Activated CD4-positive, alpha-beta T cell treated with anti-CD3 and anti-CD28 coated beads, Interleukin-2, Interleukin-6, amounts not matched to agents 100 ng/mL and 50 ng/mL, durations not matched to agents 16 hours and 8 hours (primary cell): ENCODE measurements at places on chromosomes 6 and 20.
A peak's percentile ranks its signal among the peaks of the same experiment; 100 is the strongest.

DNA sequence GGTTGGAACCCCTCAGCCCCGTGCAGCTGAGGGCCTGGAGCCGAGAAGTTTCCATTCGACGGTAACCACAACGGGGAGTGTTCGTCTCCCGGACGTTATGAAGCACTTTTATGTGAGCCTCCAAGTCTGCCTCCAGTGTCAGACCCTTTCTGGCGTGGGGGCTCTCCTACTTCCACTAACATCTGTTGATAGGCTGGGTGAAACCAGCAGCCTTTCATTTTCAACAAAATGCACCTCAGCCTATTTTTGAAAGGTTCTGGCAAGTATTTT lies 257.4 kb downstream of the THBS2 start:
- DNase-seq, result no peak

- DNase-seq, result no peak
These were observed 9.0 kb downstream of the GNAS-AS1 start for GRCh38 chr20:58841539-58842264.

DNA sequence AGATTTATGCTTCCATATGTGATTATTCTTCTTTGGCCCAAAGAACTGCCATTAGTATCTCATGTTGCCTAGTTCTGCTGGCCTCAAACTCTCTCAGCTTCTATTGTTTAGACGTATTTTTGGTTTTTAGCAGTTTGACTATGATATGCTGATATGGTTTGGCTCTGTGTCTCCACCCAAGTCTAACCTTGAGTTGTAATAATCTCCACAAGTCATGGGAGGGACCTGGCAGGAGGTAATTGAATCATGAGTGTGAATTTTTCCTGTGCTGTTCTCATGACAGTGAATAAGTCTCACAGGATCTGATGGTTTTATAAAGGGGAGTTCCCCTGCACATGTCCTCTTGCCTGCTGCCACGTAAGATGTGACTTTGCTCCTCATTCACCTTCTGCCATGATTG lies 96.7 kb upstream of the ARG1 start:
- no peak for DNase-seq

DNA sequence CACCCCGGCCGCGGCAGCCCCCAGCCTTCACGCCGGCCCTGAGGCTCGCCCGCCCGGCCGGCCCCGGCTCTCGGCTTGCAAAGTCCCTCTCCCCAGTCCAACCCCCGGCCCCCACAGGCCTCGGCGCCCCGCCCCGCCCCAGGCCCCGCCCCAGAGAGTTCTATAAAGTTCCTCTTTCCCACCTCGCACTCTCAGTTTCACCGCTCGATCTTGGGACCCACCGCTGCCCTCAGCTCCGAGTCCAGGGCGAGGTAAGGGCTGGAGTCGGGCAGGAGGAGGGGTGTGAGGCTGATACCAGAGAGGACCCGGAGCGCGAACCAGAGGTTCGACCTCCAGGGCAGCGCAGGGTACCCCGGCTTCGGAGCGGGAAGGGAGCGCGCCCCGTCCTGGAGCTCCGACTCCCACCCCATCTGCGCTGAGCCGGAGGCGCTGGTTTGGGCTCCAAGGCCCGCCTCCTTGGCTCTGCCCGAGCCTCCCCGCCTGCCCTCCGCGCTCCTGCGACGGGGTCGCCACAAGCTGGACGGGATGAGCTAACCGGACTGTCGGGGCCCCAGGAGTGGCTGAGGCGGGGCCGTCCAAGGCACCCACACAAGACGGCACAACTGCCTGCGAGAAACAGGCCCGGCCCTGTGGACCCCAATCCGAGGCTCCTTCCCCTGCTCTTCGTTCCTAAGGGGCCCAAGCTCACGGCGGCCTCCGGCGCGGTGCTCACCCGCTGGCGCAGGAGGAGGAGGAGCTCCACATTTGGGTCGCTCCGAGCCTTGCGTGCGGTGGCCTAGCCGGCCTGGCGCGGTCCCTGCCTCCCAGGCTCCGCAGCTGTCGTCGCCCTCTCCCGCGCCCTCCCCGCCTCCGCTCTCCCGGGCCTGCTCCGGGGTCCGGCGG lies at the start of gene IRF4:
IRF4 (plus strand) TSS at position 194 of the 882 bp plus-strand sequence. CDS start 1,401 bp downstream, outside the sequence.
- DNase-seq, result peak; percentile 89

GRCh38 chr20:24662322-24662721 lies 192.9 kb downstream of the SYNDIG1 start:
- no peak for DNase-seq

- no peak for DNase-seq
These were observed 1.2 kb upstream of the ACAT2 start for GRCh38 chr6:159760602-159761057.

DNA sequence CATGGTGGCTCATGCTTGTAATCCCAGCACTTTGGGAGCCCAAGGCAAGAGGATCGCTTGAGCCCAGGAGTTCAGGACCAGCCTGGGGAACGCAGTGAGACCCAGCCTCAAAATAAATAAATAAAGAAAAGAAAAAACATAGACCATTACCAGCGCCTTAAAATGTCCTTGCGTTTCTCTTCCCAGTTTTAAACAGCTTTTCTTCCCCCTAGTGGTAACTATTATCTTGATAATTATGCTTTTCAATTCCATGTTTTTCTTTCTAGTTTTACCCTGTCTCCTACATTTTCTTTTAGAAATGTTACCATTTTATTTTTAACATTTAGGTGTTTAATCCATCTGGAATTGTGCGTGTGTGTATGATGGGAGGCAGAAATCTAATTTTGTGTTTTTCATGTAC lies 24.4 kb downstream of the DNAH8 start:
- no peak for DNase-seq

GRCh38 chr6:41624621-41625380 lies 13.5 kb upstream of the MDFI start:
- DNase-seq, result no peak

DNA sequence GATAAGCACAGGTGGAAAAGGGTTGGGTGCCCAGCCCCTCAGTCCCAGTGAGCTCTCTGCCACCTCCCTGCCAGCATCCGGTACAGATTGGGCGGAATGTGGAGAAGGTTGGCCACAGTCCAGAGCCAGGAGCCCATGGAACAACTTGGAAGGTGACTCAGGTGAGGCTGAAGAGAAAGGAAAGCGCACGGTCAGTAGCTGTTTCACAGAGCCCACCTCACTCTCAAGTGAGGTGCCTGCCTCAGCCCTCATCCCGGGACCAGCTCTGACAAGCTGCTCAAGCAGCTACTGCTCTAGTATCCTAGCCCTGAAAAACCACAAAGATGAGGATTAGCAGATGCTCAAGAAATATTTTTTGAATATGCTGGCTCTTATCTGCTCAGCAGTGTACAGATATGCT lies 1.1 kb upstream of the MMP24OS start:
- no peak for DNase-seq

- DNase-seq, result no peak
These were observed 71.2 kb upstream of the THBS2 start for GRCh38 chr6:169324656-169325459.

DNA sequence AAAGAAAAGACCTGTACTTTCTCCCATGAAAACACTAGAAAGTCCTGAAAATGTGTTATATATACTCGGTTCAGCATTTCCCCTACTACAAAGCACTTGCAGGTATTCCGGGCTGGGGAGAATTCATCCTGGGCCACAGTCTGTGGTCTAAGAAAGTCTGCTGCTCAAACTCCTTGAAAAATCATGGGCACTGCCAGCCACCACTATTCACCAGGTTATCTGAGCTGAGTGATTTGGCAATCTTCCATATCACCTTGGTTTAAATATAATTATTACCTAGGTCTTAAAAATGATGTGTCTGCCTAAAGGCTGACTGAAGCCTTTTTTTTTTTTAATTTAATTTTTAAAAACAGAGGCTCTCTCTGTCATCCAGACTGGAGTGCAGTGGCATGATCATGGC lies 11.3 kb downstream of the FKBP5 start:
- DNase-seq, result no peak

DNA sequence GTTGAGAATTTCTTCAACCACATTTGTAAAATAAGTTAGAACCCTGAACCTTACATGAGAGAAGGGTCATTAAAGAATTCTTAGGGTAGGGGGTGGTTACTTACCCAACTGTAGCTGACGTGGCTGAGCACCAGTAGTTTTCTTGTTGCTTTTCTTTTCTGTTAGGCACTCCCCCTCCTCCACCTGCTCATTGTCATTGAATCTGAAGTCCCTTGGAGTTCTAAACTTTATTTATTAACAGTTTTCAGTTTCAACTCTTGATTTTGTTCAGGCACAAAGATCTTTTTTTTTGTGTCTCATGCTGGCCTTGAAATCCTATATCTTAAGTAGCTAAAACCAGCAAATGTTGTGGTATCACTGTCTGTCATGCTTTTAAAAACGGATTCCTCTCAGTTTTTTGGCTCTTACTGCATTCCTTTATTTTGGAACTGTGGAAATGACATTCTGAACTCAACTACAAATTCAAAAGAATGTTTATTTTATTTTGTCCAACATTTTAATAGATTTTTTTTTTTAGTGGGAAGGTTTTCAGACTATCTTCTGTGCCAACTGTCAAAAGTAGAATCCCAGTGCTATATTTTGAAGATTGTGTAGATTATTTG lies 465.2 kb downstream of the PHF3 start:
- DNase-seq, result no peak

DNA sequence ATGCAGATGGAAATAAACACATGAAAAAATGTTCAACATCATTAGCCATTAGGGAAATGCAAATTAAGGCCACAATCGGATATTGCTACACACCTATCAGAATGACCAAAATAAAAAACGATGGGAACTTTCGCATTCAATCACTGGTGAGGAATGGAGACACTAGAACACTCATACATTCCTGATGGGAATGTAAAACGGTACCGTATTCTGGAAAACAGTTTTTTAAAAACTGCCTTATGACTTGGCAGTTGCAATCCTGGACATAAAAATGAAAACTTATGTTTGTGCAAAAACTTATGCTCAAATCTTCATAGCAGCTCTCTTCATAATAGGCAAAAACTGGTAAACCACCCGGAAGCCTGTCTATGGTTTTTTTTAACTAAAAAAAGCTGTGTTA lies 146.0 kb downstream of the CEBPB start:
- no peak for DNase-seq

- DNase-seq, result peak; percentile 93
These were observed 12.5 kb downstream of the PRDM1 start for GRCh38 chr6:106098383-106099234.

GRCh38 chr6:78243519-78243918 lies 590.7 kb downstream of the MEI4 start:
- no peak for DNase-seq

GRCh38 chr6:139439349-139439748 lies 64.9 kb upstream of the CITED2 start:
- no peak for DNase-seq

- no peak for DNase-seq
These were observed 154.8 kb downstream of the PTPRK start for GRCh38 chr6:128365520-128366160.

GRCh38 chr20:36097337-36098151 lies 57.0 kb upstream of the EPB41L1 start:
- DNase-seq, result no peak

DNA sequence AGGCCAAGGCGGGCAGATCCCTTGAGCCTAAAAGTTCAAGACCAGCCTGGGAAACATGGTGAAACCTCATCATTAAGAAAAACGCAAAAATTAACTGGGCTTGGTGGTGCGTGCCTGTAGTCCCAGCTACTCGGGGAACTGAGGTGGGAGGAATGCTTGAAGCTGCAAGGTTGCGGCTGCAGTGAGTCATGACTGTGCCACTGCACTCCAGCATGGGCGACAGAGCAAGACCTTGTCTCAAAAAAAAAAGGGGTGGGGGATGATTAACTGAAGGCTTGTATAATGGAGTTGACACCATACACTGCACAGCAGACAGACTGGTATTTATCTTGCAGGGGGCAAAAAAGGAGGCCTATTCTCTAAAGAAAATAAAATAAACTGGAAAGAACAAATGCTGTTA lies 27.7 kb downstream of the SRPK1 start:
- no peak for DNase-seq

DNA sequence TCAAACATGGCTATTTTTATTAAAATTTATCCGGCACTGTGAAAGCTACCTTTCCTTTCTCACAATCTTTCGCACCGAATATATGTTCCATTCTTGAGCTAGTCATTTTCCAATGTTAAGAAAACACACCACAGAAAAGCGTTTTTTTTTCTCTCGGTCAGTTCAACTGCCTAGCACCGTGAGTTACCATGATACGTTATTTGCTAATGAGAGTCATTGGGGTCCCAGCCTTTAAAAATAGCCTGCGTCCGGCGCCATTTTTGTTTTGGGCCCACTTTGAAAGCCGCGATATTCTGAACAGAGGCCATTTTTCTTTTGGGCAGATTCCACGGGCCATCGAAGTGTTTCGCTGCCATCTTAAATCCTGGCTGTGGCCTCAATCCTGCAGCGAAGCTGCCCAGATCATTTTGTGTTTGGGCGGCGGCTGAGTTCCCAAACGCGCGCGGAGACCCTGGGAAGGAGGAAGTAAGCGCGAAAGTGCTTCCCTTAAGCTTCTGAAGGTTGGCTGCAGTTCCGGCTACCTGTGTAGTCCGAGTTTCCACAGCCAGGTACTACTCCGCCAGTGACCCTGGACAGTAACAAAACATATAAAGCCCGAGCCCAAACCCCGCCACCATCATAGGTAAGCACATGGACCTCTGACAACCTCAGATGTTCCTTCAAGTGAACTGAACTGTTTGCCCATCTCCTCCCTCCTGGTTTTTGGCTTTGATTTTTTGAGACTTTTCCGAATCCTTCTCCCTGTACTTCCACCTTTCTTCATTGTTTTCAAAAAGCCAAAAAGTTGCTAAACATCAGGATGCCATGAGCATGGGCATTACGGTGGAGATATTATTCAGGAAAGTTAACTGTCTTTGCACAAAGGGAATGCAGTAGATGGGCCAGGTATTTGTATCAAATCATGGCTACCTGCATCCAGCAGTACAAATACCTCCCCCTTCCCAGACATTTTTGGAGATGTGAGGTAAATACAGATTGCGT lies at the start of gene SLX4IP:
SLX4IP (plus strand) TSS at position 474 of the 981 bp plus-strand sequence. CDS start 22,900 bp downstream, outside the sequence.
- peak; percentile 94 for DNase-seq

DNA sequence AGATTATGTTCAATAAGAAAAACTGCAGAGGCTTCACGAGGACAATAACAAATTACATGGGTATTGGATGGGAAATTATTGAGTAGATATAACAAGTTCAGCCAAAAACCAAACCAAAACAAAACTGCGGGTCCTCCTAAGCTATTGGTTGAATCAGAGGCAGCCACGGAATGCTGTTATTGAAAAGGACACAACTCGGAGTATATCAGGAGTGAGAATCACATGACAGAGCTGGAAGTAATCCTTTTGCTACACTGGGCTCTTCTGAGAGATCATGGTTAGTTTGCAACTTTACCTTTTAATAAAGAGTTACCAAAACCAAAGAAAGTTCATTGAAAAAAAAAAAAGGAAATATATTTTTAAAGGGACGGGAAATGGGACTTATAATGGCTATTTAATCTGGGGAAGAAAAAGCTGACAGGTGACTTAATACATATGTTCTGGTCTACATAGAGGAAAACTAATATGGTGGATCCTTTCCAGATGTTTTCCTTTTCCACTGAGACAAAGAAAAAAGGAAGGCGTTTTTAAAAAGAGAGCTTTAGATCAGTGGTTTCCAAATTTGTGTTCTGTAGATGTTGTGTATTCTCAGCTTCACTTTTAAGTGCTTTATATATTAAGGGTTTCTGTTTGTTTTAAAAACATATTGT lies 6.9 kb upstream of the CITED2 start:
- DNase-seq, result no peak

DNA sequence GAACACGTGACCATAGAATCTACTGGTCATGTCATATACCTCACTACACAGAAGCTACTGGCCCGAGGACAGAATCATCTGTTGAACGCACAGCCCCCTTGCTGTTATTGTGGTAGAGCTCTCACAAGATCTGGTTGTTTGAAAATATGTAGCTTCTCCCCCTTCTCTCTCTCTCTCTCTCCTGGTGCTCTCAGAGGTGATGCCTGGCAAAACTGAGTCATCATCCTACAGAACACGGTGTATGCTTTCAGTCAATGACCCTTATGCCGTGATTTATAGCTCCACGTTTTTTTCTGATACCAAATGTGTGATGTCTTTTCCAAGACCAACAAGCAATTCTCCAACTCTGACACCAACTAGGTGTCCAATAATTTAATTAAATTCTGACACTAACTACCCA lies 13.0 kb upstream of the RBM24 start:
- DNase-seq, result no peak
